ENCODE measurements at places on chromosomes 6 and 20.

- DNase-seq = peak; percentile 65
Measured at GRCh38 chr6:99746261-99746895, 139.7 kb downstream of the PRDM13 start.

DNA sequence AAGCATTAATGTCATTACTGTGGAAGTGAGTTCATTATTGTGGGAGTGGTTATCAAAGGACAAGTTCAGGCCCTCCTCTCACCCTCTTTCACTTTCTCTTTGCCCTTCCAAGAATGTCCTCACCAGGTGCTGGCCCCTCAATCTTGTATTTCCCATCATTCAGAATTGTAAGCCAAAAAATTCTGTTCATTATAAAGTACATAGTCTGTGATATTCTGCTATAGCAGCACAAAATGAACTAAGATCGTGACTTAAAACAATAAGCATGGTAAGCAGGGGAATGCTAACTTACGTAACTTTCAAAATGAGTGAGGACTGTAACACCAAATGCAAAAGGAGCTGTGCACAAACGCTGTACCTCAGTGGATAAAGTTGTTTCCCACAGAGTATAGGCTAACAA lies 515.7 kb upstream of the BTBD3 start:
- DNase-seq = no peak

DNA sequence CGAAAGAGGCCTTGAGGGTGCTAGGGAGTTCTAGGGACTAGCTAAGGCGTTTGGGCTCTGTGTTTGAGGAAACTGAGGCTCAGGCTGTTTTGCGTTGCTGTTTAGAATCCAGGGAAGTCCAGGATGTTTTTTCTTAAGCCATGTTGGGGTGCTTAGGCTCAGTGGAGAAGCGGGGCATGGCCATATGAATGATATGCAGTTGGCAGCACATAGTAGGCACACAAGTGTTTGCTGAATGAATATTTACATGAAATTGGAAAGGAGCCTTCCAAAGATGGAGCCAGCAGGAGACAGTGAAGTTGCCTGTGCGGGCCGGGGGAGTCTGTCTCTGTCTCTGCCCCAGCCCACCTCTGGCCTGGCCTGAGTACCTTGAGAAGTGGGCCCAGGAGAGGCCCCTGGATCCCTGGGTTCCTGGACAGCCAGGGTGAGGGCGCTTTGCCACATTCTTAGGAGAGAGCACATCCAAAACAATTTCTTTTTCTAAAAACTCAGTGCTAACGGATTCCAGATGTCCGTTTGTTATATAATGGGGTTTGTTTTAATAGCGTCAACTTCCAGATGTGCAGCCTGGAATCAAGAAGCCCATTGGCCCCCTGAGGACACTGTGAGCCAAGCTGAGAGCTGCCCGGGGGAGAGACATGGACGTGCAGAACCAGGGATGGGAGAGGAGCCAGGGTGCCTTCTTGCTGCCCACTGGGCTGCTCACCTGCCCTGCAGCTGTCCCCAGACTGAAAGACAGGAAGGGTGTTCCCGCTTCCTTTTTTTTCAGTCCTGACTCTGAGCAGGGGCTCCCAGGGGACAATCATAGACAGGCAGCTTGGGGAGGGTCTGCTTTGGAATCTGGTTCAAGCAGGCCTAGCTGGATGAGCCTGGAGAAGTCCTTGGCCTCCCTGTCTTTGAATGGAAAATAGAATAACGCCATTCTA lies 20.1 kb upstream of the EMILIN3 start:
- DNase-seq = peak; percentile 82

- DNase-seq = no peak
Measured at GRCh38 chr6:1250489-1251197, 61.3 kb upstream of the FOXQ1 start.

DNA sequence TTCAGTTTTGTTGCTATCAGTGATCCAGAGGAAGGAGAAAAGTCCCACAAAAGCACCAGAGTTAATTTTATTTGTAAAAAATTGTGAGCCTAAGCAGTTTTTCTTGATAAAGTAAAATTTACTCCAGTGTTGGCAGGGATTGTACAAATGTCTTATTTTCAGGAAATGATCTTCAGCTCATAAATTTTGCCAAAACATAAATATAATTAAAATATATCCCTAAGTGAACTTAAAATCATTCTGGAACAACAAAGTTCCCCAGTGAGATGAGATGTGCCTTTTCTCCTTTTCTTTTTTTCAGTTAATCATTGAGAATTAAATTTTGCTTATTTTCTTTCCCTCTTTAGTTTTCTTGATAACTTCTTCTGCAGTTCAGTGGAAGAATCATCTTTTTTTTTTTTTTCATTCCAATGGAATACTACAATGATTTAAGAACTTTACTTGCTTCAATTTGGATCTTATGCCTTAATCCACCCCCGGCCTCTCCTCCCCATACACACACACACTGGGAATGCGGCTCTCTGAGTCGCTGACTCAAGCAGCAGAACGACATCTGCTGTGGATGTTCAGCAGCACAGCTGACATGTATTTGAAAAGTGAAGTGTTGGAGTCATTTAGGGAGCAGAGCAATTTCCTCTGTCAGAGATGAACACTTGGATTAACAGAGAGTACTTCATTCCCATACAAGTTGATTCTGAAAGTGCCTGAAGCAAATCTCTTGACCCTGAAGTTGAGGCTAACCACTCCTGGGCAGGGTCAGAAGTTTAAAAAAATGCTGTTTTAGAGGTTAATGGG lies 27.7 kb upstream of the LAMA4 start:
- DNase-seq = peak; percentile 91

DNA sequence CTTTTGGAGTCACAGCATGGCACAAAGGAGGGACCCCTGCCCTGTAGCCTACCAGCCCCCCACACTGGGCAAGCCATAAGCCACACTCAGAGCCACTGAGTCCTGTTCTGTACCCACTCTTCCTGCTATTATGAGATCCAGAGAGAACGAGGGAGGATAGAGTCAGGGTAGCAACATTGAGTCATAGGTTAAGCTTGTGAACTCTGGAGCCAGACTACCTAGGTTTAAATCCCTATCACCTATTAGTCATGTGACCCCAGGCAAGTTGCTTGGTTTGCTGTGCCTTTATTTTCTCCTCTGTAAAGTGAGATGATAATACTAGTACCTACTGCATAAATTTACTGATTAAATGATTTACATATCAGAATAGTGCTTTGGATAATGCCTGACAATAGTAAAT lies 540 bp downstream of the CNBD2 start:
- DNase-seq = no peak

- no peak for DNase-seq
Measured at GRCh38 chr6:65416621-65417020, 290.4 kb downstream of the EYS start.

- no peak for DNase-seq
Measured at GRCh38 chr6:77587963-77588362, 64.9 kb upstream of the MEI4 start.

GRCh38 chr6:142887517-142887916 lies 57.5 kb downstream of the HIVEP2 start:
- DNase-seq = no peak

GRCh38 chr6:31568537-31568961 lies 3.5 kb upstream of the LTA start:
- no peak for DNase-seq

- DNase-seq = no peak
Measured at GRCh38 chr20:33169176-33169794, 1.3 kb downstream of the BPIFA2 start.

GRCh38 chr6:125094563-125094962 lies 59.0 kb upstream of the TPD52L1 start:
- peak; percentile 61 for DNase-seq

DNA sequence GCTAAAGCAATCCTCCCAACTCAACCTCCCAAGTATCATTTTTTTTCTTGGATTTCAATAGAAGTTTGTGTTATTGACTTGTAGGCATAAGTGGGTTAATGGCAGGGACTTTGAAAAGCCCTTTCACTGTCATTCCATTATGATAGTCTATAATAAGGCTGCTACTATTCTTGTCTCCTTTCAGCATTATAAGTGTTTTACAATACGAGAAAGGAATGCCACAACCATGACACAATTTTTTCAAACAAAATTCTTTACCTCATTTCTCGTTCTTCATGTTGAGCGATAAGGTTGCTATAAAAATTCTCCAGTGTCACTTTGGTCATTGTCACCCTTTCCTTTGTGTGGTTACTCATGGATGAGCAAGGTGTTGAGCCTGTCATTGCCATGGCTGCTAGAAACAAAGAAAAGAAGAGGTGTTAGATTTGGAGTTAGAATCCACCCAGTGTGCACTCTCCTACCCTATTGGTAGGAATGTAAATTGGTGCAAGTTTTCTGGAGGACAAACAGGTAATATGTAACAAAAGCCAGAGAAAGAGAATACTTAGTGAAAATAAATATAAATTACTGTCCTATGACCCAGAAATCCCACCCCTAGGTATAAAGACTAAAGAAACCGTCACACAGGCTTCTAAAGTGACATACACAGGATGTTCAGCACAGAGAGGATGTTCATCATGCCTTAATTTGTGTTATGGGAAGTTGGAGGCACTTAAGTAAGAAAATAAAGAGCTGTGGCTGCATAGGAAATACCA lies 7.3 kb downstream of the STK38 start:
- DNase-seq = no peak

DNA sequence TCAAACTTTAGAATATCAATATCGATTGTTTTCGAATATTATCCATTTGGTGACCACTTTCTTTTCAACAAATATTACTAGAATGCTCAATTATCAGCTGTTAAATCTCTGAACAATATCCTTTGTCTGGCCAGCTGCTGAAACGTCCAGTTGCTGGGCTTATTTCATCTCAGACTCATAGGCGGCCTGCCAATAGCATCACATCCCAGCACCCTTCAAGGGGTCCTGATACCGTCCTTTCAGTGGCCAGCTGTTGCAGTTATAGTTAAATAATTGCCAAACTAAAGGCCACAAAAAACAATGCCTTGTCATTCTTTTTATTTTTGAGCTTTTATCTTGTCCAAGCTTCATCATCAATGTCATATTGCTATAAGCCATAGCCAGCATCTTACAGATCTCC lies 1006.8 kb upstream of the MANEA start:
- DNase-seq = no peak

GRCh38 chr20:3932681-3933080 lies 43.5 kb downstream of the PANK2 start:
- no peak for DNase-seq

- no peak for DNase-seq
Measured at GRCh38 chr6:24229696-24230405, 103.8 kb downstream of the NRSN1 start.

GRCh38 chr20:58231683-58232082 lies 3.2 kb upstream of the ANKRD60 start:
- peak; percentile 79 for DNase-seq

All from lung (tissue), 17 donors.